ENCODE measurements at places on chromosomes 2 and 18.

GRCh38 chr2:73218298-73218697, 4.3 kb downstream of the SMYD5 start:
- no peak for DNase-seq

DNA sequence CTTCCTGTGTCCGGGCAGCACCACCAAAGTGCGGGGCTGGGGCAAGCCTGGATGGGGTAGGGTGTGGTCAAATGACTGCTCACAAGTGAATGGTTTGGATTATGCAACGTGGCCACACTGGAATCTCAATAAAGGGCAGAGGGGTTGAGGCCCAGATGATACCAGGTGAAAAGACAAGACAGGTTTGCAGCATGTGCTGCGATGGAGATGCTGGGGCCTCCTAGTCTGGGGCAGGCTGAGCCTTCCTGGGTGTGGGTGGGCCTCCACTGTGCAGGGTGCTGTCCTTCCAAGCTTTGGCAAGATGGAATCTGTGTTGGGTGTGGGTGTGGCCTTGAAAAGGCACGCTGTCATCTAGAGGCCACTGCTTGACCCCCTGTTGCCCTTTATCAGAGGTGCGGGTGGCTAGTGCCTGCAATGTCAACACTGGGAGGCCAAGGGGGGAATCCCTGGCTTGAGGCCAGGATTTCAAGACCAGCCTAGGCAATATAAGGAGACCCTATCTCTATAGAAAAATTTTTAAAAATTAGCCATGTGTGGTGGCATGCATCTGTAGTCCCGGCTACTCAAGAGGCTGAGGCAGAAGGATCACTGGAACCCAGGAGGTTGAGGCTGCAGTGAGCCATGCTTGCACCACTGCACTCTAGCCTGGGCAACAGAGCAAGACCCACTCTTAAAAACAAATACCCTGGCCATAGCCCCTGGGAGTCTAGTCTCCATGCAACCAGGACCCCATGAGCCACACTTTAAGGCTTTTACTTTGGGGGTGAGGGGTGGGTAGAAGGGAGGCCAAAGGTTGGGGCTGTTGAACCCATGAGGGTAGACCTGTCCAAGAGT, 13.8 kb downstream of the RRM2 start:
- DNase-seq = no peak

DNA sequence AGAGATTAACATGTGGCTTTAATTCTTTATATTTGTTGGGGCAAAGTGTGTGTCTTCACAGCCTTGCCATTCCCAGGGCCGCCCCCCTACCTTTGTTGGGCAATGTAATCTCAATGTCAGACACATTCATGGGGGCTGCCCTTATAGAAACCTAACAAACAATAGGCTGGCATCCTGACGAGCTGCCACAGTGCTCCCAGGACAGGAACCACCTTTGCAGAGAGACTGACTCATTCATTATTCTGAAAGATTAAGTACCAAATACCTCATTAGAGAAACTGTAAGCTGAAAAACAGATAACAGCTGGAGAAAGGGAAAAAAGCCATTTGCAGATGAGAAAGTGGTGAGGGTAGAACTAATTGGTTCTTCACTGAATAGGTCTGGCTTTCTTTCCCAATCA, 1587.5 kb upstream of the PIK3C3 start:
- no peak for DNase-seq

DNA sequence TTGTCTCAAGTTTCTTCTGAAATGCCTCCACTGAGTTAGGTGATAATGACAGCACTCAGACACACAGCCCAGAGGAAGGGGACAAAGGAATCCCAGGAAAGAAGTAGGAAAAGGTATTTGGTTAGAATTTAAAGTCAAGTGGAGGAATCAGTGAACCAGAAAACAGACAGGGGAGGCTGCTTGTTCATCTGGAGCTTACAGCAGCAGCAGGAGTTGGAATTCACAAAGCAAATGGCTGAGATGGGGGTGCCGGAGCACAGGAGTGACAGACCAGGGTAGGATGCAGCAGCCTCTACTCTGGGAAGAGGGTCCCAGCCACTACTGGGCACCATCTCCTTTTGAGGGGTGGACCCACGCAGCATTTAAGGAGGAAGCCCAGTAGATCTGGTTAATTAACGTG, 104.8 kb downstream of the ST6GAL2 start:
- DNase-seq = no peak

GRCh38 chr2:237923481-237924163, 43.2 kb upstream of the UBE2F start:
- peak; percentile 56 for DNase-seq

DNA sequence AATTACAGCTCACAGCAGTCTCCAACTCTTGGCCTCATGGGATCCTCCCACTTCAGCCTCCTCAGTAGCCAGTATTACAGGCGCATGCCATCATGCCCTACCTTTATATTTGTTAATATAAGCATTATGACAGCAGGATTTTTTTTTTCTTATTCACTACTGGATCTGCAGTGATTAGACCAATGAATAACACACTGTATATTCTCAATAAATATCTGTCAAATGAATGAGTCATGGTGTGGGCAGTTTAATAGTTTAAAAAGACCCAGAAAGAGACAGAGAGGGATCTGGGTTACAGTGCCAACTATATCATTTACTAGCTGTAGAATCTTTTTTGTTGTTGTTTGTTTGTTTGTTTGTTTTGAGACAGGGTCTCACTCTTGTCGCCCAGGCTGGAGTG, 62.4 kb upstream of the LTBP1 start:
- DNase-seq = peak; percentile 51

DNA sequence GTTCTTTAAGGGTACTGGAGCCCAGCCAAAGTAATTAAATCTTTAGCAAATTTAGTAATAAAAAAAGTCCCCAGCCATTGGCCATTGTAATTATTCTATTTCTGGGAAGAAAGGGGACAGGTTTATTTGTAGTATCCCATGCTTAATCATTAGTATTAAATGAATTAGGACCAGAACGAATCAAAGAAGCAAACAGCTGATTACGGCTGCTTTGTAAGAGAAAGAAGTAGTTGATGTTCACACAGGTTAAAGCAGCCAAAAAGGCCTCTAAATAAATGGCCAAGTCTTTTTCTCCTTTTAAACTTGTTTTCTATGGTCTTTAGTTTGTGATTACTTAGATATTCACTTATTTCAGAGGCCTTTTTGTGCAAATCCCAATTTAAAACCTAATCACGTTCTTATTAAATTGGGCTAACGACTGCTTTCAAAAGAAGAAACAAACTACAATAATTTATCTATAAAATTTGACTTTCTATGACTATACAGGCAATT, 48.6 kb upstream of the DNAH7 start:
- no peak for DNase-seq

DNA sequence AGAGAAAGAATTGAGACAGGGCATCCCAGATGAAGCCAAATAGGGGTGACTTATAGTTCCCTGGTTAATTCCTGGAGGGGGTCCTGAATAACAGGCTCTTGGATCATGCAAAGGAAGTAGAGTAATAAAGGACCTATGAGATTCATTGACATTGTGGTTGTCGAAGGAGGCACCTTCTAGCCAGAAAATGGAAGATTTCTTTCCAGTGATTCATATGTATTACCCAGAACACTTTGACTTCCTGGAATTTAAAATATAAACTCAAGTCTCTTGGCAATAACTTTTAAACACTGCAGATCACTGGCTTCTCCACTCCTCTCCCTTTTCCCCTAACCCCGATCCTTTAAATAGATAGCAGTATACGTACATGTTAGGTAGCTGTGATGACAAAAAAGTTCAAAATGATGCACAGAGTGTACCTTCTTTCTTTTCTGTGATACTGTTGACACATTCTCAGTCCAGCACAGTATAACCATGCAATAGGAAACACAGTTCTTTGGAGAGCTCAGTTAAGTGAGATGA, 211.8 kb downstream of the LTBP1 start:
- DNase-seq = peak; percentile 77

DNA sequence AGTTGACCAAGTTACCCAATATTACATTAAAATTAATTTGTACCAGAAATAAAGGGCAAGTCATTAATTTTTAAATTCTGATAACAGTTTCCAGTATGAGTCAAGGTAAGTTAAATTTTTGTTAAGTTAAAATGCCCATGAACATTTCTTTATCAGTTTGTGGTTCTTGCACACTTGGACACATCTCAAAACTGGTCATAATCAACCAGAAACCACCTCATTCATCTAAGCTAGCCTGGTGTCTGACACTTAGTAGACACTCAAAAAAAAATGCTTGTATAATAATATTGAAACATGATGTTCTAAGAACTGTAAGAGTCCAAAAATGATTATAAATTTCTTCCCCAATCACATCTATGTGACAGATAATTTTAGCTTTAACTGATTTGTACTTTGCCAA, 62.4 kb downstream of the SATB2 start:
- DNase-seq = peak; percentile 38

DNA sequence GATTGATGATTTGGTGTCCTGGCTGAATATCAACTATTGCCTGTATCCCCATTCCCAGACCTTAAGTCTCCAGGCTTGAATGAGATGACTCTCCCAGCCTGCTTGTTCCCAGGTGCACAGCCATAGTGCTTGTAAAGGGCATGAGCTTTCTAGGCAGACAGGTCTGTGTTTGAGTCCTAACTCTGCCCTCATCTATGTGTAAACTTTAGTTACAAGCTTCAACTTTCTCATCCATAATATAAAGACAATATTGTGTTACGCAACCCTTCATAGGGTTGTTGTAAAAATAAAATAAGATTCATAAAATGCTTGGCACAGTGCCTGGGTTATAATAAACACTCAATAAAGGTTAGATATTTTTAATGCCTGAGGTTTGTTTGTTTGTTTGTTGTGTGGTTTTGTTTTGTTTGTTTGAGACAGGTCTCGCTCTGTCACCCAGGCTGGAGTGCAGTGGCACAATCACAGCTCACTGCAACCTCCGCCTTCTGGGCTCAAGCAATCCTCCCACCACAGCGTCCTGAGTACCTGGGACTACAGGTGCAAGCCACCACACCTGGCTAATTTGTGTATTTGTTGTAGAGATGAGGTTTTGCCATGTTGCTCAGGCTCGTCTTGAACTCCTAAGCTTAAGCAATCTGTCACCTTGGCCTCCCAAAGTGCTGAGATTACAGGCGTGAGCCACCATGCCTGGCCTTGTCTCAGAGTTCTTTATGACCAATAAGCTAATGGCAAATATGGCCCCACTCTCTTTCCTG, 89.4 kb upstream of the MAPRE2 start:
- DNase-seq = no peak

DNA sequence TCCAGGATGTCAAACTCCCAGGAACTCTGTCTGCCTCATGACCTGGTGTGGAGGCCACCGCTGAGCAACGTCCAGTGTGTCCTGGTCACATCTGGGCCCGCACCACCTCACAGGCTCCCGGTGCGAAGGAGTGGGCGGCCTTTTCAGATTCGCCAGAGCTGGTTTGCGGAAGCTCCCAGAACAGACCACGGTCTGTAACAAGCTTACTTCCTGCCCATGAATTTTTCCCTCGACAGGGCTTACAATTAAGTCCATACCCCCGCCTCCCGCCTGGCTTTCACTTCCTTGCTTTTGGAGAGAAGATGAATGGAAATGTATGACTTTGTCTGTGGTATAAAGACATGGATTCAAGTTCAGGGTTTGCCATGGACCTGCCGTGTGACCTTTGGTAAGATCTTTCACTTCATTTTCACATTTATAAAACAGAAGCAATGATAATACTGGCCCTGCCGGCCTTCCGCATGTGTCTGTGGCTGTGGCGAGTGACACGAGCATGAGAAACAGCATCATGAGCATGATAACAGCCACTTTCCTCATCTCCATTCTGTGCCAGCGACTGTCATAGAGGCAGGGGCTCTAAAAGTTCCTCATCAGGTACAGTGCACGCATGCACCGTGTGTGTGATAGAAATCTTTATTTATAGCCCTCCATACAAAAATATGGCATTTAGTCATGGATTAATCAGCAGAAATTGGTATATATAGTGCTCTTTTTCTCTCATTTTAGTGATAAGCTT, 31.0 kb upstream of the KCNF1 start:
- DNase-seq = no peak

DNA sequence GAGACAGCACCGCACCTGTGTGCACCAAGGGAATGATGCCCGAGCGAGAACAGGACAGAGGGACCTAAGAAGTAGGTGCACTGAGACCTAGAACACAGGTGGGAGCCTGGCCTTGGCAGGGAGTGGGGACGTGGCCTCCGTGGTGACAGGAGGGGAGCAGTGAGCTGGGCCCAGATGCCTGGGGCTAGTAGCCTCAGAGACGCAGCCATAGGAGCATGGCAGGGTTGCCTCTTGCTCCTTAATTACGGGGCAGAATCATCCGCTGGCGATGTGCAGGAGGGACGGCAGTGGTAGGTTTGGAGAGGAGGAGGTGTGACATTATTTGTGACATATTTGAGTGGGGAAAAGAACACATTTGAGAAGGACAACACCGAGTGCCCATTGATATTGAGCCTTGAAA, 57.0 kb upstream of the HPCAL1 start:
- no peak for DNase-seq

GRCh38 chr2:223626716-223627115, 24.6 kb upstream of the SCG2 start:
- DNase-seq = peak; percentile 90

GRCh38 chr2:208013285-208014178, 11.8 kb downstream of the PLEKHM3 start:
- peak; percentile 31 for DNase-seq

- no peak for DNase-seq
Measured at GRCh38 chr2:172488556-172488955, 61.2 kb downstream of the ITGA6 start.

DNA sequence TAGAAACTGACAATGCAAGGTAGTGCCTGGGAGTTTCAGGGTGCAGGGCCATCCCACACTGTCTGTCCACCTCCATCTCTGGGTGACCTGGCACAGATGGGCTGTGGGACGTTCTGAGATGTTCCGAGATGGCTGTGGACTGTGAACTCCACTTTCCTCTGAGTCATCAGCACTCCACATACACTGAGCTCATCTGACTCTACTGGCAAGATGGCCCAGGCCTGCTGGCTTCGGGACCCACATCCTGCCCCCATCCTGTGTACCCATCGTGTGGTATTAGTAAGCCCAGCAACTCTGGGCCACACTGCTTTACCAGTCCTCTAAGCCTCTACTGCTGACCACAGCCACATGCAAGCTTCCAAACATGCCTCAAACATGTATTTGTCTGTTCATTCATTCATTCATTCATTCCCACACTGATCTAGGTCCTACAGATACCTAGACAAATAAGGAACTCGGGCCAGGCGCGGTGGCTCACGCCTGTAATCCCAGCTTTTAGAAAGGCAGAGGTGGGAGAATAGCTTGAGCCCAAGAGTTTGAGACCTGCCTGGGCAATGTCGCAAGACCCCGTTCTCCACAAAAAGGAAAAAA, 124.8 kb upstream of the CXCR4 start:
- DNase-seq = no peak

DNA sequence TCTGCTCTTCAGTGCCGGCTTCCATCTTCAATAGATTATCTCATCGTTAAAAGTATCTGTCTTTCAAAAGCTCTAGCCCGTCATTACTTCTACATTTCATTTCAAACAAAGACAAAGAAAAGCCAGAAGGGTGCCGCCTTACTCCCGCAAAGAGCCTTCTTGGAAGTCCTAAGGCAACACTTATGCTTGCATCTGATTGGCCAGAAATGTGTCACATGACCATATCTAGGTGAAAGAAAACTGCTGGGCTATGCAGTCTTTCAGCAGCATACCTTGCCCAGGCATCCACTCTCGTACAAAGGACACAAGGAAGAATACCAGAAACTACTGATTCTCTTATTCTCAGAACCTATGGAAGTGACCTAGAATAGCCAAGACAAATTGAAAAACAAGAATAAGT, 217.1 kb upstream of the SLC35G4 start:
- DNase-seq = no peak
